ENCODE measurements at places on chromosomes 5 and 9. TPM values are rescaled to one million over a fixed set of nuclear protein-coding genes. Genes with fewer than 3 reads are reported as not detected.
A peak's percentile ranks its signal among the peaks of the same experiment; 100 is the strongest.

DNA sequence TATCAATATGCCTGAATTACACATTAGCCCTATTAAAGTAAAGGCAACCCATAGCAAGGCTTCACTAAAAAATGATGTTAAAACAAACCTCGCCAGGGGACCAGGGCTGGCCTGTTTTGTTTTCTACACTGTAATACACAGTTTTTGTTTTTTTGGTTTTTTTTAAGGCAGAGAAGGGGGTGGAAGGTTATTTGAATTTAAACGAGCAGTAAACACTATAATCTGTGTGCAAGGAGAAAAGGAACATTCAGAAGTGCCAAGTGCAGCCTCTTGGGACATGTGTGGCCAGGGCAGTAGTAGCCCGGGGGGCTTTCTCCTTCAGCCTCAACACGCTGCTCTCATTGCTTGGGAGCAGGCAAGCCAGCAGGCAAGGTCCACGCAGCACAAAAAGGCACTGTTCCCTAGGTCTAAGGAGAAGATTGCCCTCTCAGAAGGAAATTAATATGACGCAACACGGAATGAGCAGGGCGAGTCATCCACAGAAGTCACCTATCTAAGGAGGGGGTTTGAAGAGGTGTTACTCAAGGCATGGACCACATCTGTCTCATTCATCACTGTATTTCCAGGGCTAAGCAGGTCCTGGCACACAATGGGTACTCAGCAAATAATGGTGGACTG, 16.2 kb downstream of the SIL1 start:
- H3K4me3 ChIP-seq, result no peak overlapping the region
- no peak for DNase-seq
- H3K27me3 ChIP-seq, result no peaks in the 10 kb centered on the region
- no peaks in the 10 kb centered on the region for H3K36me3 ChIP-seq
- no peaks in the 10 kb centered on the region for H3K4me1 ChIP-seq

GRCh38 chr9:126465977-126466376, 139.3 kb downstream of the MVB12B start:
- DNase-seq, result no peak
- no peaks in the 10 kb centered on the region for H3K36me3 ChIP-seq
- no peak overlapping the region for H3K4me3 ChIP-seq
- H3K27ac ChIP-seq, result no peak overlapping the region

GRCh38 chr5:107673039-107673367, 2.3 kb upstream of the EFNA5 start:
- H3K36me3 ChIP-seq, result no peaks in the 10 kb centered on the region
- peak overlapping the region; percentile 23 for H3K4me3 ChIP-seq
- peaks cover 28% of the 10 kb centered on the region for H3K4me1 ChIP-seq
- peaks cover 22% of the 10 kb centered on the region for H3K27me3 ChIP-seq
- no peak for DNase-seq

Gene TBC1D9B
- total RNA-seq, result 84.3 TPM

Gene CDH9
- total RNA-seq, result not detected
